ENCODE measurements at places on chromosomes 3 and 15.

DNA sequence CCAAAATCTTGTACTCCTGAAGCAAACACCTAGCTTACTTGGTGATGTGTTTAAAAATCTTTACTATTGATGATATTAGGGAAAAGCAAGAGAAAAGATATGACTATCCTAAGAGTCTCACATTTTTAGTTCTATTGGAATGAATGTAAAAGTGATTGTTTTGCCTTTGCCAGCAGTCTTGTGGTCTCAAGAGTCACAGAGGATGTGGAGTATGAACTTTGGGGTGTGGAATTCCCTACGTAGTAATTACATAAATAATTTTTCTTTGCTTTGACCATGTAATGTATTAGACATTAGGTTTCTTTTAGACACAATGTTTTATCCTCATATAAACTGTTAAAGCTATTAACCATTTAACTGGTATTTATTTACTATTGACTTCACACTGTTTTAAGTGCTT lies 387.6 kb downstream of the NAALADL2 start:
- no peak for DNase-seq

- DNase-seq: no peak
Measured at GRCh38 chr3:147403511-147403910, 2.8 kb downstream of the ZIC4 start.

DNA sequence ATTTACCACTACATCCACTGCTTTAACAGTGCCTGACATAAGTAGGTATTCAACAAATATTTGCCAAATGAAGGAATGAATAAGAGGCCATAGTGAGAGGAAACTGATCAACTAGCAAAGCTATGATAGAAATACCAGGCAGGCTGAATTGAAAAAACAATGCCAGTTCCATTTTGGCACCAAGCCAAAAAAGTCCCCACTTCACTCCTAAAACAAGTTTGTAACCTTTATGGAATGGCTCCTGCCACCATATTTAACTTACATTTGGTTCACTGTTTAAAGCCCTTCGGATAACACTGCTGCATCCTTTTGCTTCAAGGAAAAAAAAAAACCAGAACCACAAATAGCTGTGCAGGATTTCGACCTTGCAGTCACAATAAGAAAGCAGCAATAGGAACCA lies 166.1 kb downstream of the FRMD5 start:
- DNase-seq: no peak

DNA sequence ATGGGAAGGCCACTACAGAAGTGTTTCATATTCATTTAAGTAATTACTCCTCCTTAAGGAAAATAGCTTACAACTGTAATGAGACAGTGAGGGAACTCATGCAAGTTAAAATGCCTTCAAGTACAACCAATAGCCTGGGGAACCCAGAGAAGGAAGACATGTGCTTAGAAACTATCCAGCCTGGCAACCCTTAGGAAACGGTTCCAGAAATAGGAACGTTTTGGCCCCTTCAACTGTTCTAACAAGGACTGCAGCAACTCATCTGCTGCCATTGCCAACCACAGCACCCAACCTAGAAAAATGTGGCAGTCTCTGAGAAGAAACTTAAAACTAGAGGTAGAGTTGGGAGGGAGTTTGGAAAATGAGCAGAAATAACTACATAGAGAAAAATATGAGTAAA lies 147.5 kb upstream of the STRIT1 start:
- DNase-seq: no peak

- no peak for DNase-seq
Measured at GRCh38 chr3:170517242-170517945, 68.5 kb downstream of the SLC7A14 start.

GRCh38 chr15:70252056-70252950 lies 154.6 kb upstream of the TLE3 start:
- no peak for DNase-seq
